ENCODE measurements at places on chromosomes 6 and 20.

GRCh38 chr6:82436740-82437139 is 73.1 kb downstream of the TPBG start:
- no peak for DNase-seq

DNA sequence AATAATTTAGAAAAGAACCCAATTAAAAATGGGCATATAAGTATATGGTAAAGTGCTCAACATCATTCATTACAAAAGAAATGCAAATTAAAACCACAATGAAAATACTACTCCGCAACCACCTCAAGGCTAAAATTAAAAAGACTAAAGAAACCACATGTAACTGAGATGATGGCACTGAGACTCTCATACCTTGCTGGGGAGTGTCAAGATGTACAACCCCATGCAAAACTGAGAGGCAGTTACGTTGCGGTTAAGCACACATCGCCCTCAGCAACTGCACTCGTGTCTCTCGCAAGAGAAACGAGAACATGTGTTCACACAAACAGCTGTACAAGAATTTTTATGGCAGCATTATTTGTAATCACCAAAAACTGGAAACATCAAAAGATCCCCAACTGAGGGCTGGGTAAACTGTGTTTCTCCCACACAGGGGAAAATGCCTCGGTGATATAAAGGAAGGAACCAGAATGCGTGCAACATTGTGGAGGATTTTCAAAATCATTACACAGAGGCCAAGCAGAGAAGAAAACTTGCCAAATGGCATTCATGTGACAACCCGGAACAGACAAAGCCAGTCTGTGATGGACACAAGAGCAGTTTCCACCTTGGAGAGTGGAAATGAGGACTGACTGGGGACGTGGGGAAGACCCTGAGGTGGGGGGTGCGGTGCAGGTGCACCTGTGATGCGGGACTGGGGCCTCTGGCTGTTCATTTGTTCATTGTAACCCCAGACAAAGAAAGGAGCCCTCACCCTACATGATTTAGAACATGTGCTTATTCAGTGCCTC is 144.9 kb downstream of the WDR27 start:
- no peak for DNase-seq

- peak; percentile 68 for DNase-seq
These were observed 19.8 kb downstream of the COL20A1 start for GRCh38 chr20:63312690-63313348.

- DNase-seq = no peak
These were observed 49.7 kb downstream of the NOL4L start for GRCh38 chr20:32535316-32535952.

DNA sequence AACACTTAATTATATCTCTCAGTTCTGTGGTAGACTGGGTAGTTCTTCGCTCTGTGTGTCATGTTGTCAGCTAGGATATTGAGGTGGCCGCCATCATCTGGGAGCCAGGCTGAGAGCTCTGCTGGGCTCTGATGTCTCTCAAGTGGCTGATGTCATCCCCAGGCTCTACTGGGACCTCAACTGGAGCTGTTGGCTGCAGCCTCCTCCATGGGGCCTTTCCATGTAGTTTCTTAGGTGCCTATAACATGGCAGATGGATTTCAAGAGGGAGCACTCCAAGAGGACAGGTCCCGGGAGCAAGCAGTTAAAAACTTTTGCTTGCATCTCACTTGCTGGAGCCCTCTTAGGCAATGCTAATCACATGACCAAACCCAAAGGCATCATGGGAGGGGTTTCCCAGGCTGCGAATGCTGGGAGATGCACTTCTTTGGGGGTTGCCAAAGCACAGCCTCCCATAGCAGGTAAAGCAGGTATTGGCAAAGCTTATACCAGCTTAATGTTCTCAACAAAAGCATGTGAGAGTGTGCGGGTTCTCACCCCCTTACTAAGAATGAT is 129.8 kb downstream of the TMEM242 start:
- no peak for DNase-seq

DNA sequence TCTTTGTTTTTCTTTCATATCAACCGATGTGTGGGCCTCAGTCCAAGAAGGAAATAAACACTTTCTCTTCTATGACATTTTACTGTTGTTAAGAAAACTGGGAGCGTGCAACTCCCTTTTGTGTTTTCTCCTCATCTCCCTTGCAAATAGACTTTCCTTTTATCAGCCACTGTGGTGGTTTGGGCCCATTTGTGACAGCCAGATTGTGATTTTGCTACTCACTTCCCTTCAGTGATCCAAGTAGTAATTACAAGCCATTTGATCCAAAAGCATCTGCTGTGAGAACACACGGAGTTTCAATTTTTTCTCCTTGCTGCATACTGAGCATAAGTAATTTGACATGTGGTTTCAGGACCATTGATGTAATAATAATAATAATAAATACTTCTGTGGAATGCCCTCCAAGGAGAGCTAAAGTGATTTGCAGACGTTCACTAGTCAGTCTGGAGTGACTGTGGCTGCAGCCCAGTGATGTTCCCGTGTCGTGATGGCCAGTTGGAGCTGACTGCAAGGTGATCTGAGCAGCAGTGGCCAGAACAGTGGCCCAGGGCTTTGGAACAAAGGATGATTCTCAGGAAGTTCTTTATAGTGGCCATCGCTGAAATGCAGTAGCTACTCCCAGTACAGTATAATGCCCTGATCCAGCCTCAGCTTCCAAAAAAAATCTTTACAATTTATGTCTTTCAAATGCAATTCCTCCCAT is 91.9 kb upstream of the CLDN20 start:
- DNase-seq = no peak

GRCh38 chr6:223763-224162 is 68.5 kb upstream of the DUSP22 start:
- peak; percentile 39 for DNase-seq

- DNase-seq = no peak
These were observed 772 bp downstream of the SESN1 start for GRCh38 chr6:109093732-109094415.

DNA sequence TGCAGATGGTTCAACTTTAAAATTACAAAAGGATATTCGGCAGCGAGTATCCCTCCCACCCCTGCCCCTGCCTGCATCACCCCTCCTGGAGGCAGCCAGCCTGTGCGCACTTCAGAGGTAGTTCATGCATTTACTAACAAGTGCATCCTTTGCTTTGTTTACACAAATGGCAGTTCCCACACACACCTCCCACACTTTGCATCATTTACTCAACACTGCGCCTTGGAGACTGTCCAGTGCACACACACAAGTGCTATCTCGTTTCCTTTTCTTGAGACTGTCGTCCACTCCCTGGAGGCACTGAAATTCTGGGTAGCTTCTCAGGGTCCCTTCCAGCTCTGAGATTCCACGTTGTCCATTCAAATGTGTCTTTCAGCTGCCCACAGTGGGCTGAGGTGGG is 53.1 kb upstream of the VSX1 start:
- no peak for DNase-seq

DNA sequence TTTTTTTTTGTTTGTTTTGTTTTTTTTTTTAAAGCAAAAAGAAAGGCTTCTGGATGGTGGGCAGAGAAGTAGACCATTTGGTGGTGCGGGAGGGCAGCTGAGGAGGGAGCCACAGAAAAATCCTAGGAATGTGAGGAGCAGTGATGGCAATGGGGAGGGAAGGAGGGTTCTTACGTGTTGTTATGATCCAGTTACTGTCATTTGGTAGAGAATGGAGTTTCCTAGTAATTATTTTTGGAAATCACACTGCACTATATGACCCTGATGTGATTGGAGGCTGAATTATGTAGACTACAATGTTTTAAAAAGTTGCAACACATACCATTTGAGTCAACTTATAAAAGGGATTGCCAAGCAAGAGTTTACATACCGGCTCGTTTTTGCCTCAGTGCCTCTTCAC is 22.1 kb downstream of the ADGRF5 start:
- DNase-seq = no peak

DNA sequence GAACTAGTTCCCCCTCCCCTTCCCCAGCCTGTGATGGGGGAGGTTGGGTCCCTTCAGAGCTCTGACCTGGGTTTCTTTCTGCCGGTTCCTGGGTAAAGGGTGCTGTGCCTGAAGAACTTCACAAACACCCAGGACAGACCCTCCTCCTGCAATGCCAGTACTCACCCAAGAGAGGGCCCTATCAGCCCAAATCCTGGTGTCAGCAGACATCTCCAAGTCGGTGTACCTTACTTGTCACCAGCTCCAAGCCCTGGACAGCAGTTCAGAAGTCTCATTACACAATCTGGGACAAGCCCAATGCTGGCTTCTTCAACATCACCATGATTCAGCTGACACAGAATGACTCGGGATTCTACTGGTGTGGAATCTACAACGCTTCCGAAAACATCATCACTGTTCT is 467 bp downstream of the TREML4 start:
- DNase-seq = no peak

DNA sequence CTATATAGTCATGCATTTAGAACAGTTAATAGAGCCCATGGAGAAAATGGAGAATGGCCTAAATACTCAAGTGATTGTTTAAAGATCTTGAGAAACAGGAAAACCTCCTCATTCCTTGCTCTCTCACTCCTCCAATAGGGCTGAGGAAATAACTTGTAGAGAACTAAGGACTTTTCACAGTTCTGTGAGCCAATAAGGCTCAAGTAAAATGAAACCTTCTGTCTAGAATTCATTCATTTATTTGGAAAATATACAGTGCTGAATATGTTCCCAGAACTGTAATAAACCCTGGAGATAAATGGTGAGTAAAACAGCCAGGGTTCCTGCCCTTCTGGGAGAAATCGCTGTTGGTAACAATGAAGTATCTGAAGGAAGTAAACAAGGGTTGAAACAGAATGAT is 35.3 kb downstream of the ELOVL2 start:
- DNase-seq = no peak

DNA sequence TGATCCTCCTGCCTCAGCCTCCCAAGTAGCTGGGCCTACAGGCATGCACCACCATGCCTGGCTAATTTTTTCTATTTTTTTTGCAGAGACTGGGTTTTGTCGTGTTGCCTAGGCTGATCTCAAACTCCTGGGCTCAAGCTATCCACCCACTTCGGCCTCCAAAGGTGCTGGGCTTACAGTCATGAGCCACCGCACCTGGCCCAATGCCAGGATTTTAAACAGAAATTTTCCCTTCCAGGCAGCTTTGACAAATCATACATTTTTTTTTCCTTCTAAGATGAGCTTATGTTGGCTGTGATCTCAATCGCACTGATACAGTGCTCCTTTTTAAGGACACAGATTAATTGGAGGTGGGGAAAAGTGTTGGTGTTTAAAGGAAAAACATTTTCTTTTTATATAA is 73.2 kb upstream of the CD2AP start:
- no peak for DNase-seq

- DNase-seq = no peak
These were observed 158.1 kb upstream of the ARG1 start for GRCh38 chr6:131414956-131415355.

DNA sequence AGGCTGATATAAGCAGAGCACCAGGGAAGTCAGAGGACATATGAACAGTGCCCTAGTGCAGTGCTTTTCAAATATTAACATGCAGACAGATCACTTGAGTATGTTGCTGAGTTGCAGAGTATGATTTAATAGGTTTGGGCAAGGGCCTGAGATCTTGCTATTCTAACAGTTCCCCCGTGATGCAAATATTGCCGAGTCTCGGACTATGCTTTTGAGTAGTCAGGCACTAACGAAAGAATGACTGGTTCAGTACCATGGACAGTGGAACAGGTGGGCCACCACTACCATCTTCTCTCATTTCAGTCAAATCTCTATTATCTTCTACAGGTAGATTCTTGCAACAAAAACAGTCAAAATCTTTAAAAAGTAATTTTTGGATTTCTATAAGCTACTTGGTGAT is 3.7 kb upstream of the TMEM200A start:
- no peak for DNase-seq

GRCh38 chr20:37757550-37757949 is 63.7 kb downstream of the CTNNBL1 start:
- DNase-seq = no peak

DNA sequence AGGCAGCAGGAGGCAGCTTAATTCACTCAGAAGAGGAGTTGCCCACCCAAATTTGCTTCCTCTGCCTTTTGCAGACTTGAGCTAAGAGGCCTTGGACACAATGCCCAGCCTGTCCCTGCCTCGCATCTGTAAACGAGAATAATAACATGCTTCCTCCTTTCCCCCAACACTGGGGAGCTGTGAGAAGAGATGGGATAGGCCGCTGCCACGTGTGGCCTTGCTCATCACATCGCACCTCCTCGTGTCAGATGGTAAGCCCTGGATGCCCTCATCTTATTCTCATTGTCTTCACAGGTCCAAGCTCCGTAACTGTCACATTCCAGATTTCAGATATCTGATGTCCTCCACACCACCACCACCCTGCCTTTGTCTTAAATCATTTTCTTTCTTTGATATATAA is 13.1 kb upstream of the TUBB2B start:
- DNase-seq = no peak

GRCh38 chr20:3461211-3461771 is 9.5 kb upstream of the ATRN start:
- DNase-seq = no peak

DNA sequence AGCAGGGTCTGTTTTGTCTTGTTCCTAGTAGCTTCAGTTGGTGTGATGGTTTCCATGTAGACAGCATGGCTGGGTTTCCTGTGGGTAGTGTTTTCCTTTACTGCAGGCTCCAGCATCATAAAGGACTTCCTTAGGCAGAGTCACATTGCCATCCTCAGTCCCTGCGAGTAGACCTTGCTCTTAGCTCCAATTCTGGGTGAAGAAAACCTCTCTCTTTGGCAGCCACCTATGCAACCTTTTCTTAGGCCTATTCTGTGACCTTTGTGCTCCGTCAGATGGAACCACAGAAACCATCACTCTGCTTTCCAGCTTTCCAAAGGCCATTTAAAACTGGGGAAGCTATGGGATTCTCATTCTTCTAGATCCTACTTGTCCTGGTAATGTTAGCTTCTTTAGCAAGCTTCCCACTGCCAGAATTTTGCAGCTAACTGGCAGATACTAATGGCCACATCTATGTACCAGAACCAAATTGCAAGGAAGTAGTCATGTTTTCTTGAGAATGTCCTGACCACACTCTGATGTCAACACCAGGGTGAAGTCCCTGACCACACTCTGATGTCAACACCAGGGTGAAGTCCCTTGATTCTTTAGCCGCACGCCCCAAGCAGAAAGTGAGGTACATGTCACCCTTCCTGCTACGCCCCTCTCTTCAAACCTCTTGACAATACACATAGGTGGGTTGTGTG is 646.6 kb upstream of the HS3ST5 start:
- DNase-seq = no peak

DNA sequence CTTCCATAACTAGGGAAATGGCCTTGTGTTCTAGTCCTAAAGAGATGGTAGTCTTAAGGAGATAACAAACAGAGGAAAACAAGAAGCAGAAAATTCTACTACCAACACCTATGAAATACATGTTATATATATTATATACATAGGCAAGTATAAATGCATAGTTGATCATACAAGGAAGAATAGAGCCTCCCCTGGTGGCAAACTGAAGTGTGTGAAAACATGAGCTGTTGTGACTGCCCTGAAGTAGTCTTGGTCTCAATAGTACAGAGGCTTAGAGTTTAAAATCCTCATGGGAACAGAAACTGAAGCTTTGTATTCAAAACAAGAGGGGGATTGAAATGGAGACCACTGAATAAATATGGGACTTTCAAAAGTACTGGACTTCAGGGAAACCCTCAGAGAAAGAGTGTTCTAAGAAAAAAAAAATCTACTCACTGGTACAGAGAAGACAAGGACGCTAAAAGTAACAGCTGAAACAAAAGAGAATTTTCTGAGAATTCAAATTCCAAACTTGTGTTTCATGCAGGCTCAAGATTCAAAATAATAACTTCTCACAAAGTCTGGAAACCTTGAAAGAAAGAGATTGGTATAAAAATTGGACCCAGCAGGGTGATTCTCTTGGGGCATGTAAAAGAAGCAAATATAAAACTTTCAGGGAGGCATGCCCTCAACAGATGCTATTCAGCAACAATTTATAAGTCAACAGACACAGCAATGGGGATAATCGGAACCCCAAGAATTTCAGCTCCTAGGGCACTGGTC is 59.7 kb upstream of the SAMD3 start:
- DNase-seq = peak; percentile 9
